ENCODE measurements at places on chromosomes 3 and 15. TPM values are rescaled to one million over a fixed set of nuclear protein-coding genes. Genes with fewer than 3 reads are reported as not detected.

DNA sequence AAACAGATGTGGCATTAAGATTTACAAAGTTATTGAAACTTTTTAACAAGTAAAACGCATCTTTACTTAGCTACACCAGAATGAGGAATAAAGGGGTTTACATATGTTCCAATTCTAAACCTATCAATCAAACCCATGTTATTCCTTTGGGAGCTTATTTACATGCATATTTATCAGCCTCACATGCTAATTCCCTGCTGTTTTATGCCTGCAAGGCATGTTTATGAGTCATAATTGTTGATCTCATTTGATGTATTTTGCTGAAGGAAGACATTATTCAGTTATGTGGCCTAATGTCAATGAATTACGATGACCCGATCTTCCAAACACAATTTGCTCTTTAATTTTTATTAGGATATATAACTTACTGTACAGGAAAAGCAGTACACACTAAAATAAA is 272.9 kb downstream of the TBC1D5 start:
- no peak for DNase-seq

GRCh38 chr3:124298951-124299350 is 307.0 kb upstream of the ROPN1 start:
- no peak for DNase-seq

The GP5 gene
- 0.10 TPM for total RNA-seq

DNA sequence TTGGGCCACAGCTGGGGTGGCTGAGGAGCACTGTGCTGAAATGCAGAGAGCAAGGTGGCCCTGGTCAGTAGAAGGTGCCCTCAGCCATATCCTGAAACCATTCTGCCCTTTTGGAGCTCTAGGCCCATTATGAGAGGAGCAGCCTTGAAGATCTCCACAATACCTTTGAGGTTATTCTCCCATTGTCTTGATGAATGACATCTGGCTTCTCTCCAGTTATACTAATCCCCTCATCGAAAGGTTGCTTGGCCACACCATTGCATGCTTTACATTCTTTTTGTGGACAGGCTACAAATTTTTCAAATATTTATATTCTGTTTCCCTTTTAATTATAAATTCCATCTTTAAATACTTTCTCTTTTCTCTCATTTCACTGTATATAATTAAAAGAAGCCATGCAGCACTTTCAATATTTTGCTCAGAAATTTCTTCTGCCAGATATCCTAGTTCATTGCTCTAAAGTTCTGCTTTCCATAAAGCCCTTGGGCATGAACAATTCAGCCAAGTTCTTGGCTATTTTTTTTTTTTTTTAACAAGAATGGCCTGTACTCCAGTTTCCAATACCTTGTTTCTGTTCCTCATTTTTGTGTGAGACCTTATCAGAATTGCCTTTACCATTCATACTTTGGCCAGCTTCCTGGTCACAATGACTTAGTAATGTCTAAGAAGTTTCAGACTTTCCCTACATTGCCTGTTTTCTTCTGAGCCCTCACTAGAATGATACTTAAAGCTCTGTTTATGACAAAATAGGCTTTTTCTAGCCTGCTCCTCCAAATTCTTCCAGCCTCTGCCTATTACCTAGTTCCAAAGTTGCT is 138.9 kb upstream of the SGO1 start:
- no peak for DNase-seq

The CELSR3 gene
- total RNA-seq = 7.4 TPM

- DNase-seq = no peak
Measured at GRCh38 chr3:62109534-62109933, 263.8 kb downstream of the FEZF2 start.

GRCh38 chr3:61650276-61650675 is 88.9 kb downstream of the PTPRG start:
- DNase-seq = no peak

DNA sequence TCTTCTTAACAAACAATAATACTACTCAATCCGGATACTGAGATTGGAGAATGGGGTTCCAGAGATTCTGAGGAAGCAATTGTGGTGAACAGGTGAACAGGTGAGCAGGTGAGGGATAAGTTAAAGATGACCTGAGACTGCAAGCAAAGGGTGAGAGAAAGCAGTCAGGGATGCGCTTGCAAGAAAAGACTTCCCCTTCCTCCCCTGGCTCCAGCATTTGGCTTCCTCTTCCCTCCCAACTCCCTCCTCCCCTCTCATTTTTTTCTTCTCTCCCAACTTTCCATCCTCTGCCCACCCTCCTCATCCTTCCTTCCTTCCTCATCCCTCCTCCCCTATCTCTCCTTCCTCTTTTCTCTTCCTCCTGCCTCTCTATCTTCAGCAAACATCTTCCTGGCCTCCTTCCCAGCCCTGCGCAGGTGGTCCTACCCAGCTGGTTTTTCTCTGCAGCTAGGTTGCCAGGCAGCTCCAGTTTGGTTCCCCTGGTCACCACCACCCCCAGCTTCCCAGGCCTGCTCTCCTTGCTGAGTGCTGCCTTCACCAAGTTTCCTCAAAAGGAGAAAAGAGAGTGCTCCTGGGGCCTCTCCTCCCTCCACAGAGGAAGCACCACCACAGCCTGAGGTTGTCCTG is 10.4 kb upstream of the VIPR1 start:
- peak; percentile 48 for DNase-seq

GRCh38 chr15:81977464-81977863 is 68.4 kb downstream of the MEX3B start:
- no peak for DNase-seq

- no peak for DNase-seq
Measured at GRCh38 chr3:187616307-187616972, 53.8 kb downstream of the SST start.

GRCh38 chr15:98668566-98669308 is 20.4 kb downstream of the IGF1R start:
- no peak for DNase-seq

DNA sequence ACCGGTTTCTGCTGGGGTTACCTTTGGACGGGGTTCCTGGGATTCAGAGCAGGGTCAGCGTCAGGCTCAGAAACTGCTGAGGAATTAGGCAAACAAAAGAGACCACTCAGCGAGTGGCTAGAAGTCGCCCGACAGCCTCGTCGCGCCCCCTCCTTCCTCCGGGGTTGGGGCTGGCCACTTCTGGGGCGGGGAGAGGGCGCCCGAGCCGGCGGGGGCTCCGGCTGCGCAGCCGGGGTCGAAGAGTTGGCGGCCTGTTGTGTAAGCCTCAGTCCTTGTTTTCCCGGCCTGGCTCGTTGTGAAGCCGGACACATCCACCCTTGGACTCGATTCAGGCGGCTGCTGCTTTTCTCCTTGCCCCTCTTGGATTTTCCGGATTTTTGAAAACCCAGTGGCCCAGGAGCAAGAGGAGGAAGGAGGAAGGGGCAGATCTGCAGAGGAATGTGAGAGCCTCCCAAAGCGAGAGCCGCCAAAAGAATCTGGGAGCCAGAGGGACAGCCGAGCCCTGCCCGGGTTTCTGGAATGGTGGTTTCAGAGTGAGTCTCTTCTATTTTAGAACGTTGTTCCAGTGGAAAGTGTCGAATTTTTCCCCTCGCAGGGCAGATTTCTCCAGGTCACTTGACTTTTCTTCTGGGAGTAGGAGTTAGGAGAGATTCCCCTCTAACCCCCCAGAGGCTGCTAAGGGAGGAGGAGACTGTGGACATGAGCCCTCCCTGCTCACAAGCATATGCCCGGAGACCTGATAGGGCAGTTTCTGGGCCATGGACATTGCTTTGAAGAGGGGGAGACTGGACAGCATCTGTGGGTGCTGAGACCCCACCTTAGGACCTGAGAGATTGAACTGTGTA is 666 bp downstream of the SNX33 start:
- no peak for DNase-seq

GRCh38 chr3:16052964-16053363 is 121.5 kb upstream of the GALNT15 start:
- DNase-seq = no peak

DNA sequence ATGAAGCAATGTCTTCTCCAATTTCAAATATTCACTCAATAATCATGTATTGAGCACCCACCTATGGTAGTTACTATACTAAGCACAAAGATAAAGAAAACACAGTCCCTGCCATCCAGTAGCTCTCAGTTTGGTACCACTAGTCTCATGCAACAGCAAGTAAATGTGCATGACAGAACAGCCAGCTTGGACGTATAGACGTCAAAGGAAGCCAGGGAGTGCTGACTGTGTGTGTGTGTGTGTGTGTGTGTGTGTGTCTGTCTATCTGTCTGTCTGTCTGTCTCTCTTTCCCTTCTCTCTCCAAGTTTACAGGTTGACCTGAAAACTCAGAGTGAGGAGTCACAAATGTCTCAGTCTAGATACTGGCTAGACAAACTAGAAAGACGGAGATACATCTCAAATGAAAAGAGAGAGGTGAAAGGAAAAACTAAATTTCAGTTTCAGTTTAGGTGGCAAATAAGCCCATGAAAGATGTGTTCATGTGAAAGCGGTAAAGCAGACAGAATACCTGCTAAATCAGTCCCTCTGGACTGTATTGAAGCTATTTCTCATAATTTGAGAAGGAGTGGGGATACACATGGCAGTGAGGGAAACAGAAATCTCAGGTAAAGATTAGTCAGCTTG is 141.1 kb upstream of the PTPRG start:
- DNase-seq = no peak

- no peak for DNase-seq
Measured at GRCh38 chr15:36414670-36415069, 164.8 kb upstream of the CDIN1 start.

DNA sequence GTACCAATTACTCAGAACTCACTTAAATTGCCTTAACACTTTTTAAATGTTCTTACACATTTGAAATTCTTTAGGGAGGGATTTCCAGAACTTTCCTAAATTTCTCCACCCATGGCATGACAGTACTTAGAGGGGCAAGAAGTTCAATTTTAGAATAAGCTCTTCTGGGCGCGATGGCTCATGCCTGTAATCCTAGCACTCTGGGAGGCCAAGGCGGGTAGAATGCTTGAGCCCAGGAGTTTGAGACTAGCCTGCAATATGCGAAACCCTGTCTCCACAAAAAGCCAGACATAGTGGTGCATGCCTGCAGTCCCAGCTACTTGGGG is 10.6 kb downstream of the FAM131A start:
- no peak for DNase-seq

The CD96 gene
- total RNA-seq = not detected

- no peak for DNase-seq
Measured at GRCh38 chr15:29102911-29103823, 166.5 kb downstream of the NSMCE3 start.

GRCh38 chr3:53329897-53330296 is 17.4 kb downstream of the DCP1A start:
- DNase-seq = no peak

DNA sequence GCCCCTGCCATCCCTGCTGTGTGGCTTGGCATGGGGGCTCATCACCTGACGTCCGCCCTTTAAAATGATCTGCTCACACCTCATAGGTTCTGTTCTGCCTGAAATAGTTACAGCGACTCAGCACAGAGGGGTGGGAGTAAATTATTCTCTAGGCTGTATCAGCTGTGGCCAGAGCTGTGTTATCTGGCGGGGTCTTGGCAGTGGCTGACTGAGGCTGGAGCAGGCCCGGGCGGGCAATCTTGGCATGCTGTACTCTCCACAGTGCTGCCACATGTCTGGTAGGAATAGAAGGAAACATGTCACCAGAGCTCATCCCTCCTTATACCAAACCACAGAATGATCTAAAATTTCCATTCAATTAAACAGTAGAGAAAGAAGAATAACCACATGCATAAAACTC is 499.9 kb upstream of the LMCD1 start:
- no peak for DNase-seq

The MASP1 gene
- total RNA-seq = not detected

DNA sequence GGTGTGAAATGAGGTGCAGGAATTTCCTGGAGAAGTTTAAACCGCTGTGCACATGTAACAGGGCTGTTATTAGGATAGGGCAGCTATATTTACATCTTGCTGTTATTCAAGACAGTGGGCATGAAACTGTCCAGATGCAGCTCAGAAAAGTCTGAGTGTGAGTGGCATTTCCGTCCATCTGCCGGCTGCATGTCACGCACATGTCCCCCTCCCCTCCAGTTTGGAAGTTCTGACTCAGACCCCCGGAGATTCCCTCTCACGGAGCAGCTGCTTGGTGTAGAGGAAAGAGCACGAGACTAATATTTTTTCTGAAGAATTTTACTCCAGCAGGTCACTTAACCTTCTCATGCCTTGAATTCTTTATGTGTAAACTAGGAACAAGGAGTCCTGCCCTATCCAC is 69.8 kb downstream of the FEM1B start:
- DNase-seq = peak; percentile 95

DNA sequence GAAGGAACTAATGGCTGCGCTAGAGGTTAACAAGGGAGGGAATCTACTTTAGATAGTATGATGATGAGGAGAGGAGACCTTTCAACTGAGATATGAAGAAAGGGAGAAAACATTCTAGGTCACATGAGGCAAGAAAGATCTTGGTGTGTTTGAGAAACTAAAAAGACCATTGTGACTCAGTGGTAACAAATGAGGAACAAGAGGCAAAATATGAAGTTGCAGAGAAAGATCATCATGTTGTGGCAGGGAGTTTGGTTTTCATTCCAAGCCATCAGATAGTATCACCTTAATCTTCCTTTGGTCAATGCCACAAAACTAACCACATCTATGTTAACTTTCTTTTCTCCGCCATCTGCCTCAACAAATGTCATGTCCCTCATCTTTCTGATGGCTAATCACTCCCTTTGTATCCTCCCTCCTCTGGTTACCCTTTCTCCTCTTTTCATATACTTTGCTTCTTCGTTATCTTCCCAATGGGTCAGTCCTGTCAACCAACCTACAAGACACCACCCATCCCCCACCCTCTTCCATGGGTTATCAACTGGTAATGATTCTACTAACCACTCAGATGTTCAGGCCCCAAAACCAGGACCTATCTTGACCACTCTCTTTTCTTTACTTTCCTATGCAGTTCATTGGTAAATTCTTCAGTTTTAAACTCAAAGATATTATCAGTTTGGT is 2.4 kb upstream of the PDCD6IP start:
- no peak for DNase-seq

The GATA2 gene
- total RNA-seq = 0.91 TPM

GRCh38 chr3:158463556-158463955 is 107.4 kb upstream of the MLF1 start:
- DNase-seq = no peak

The FAM219B gene
- total RNA-seq = 70.4 TPM

The SLC27A2 gene
- not detected for total RNA-seq

The GOLGA8J gene
- not detected for total RNA-seq

The TAGLN3 gene
- total RNA-seq = not detected

The USF3 gene
- total RNA-seq = 12.0 TPM

GRCh38 chr3:67421912-67422311 is 232.5 kb downstream of the SUCLG2 start:
- DNase-seq = no peak

GRCh38 chr3:146326875-146327543 is 76.1 kb upstream of the PLSCR4 start:
- no peak for DNase-seq

The ZBED2 gene
- total RNA-seq = not detected

The MKRN3 gene
- total RNA-seq = not detected

The ECE2 gene
- total RNA-seq = not detected

GRCh38 chr15:46251903-46252302 is 617.1 kb downstream of the SQOR start:
- no peak for DNase-seq

The ERICH6 gene
- total RNA-seq = 0.83 TPM
